ENCODE measurements at places on chromosomes 7 and 10.
A peak's percentile ranks its signal among the peaks of the same experiment; 100 is the strongest.

DNA sequence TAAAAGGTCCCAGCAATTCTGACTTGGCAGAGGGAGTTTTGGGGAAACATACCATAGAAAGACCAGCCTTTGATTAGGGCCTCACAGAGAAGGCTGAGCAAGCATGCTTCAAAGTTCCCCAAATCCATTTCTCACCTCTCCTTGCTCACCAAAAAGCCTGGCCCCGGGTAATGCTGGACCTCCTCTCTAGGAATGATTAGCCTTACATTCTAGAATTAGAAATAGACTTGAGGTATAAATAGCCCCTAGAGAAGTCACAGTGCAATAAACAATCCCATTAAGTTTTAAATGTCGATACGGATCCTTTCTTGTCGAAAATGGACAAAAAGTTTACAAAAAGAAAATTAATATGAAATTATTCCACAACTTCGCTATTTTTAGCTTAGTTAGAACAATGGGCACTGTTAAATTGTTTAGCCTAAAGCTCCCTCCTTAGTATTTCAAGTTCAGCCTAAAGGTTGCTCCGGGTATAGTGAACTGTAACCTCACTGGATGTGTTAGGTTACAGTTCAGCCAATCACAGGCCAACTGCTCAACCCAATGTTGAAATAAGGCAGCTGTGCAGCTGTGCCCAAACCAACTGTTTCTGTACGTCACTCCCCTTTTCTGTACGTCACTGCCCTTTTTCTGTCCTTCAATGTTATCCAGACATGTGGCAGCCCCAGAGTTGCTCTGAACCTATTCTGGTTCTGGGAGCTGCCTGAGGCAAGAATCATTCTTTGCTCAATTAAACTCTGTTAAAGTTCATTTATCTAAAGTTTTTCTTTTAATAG is 7.9 kb upstream of the GSDME start:
- no peak for DNase-seq

DNA sequence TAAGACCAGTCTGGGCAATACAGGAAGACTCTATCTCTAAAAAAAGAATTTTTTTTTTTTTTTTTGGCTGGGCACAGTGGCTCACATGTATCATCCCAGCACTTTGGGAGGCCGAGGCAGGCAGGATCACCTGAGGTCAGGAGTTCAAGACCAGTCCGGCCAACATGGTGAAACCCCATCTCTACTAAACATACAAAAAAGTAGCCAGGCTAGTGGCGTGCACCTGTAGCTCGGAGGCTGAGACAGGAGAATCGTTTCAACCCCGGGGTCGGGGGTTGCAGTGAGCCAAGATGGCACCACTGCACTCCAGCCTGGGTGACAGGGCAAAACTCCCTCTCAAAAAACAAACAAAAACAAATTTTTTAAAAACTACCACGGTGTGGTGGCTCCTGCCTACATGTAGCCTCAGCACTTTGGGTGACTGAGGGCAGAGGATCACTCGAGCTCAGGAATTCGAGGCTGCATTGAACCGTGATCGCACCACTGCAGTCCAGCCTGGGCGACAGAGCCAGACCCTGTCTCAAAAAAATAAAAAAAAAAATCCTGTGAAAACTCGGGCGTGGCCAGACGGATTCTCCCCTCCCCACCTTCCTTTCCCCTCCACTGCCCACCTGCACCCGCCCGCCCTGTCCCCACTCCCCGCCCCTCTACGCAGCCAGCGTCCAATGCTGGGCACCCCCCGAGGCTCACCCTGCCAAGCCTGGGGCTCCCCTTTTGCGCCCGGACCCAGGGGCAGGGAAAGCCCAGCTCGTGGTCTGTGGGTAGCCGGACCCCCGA is 745 bp upstream of the ORAI2 start:
- DNase-seq = no peak

DNA sequence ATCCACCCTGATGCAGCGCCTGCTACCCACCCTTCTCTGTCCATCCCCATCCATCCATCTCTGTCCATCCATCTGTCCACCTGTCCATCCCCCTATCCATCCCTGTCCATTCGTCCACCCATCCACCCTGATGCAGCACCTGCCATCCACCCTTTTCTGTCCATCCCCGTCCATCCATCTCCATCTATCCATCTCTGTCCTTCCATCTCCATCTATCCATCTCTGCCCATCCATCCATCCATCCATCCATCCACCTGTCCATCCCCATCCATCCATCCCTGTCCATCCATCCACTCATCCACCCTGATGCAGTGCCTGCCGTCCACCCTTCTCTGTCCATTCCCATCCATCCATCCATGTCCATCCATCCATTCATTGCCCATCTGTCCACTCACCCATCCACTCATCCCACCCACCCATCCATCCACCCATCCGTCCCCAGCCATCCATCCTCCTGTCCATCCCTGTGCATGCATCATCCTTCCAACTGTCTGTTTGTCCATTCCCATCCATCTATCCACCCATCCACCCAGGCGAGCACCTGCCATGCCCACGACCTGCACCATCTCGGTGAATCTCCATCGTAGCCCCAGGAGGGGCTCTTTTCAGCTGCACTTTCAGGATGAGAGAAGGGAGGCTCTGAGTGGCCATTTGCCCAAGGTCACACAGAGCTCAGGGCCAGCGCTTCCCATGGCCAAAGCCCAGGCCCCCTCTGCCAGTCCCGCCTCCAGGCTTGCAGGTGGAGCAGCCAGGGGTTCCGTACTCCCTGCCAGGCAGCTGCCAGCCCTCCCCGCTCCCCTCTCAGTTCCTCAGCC is 137.4 kb downstream of the LHPP start:
- no peak for DNase-seq

DNA sequence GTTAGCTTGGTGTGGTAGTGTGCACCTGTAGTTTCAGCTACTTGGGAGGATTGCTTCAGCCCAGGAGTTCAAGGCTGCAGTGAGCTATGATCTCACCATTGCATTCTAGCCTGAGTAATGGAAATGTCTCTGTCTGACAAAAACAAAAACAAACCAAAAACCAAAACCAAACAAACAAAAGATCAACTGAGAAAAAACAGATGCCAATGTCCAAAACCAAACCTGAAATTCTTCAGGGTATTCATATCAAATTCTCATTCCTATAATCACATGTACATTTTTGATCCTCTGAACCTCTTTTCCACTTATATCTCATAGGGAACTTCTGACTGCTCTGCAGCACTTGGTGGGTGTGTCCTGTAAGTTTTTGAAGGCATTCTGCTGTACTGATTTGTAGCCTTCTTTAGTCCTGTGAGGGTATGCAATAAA is 87.0 kb downstream of the CDK6 start:
- no peak for DNase-seq

DNA sequence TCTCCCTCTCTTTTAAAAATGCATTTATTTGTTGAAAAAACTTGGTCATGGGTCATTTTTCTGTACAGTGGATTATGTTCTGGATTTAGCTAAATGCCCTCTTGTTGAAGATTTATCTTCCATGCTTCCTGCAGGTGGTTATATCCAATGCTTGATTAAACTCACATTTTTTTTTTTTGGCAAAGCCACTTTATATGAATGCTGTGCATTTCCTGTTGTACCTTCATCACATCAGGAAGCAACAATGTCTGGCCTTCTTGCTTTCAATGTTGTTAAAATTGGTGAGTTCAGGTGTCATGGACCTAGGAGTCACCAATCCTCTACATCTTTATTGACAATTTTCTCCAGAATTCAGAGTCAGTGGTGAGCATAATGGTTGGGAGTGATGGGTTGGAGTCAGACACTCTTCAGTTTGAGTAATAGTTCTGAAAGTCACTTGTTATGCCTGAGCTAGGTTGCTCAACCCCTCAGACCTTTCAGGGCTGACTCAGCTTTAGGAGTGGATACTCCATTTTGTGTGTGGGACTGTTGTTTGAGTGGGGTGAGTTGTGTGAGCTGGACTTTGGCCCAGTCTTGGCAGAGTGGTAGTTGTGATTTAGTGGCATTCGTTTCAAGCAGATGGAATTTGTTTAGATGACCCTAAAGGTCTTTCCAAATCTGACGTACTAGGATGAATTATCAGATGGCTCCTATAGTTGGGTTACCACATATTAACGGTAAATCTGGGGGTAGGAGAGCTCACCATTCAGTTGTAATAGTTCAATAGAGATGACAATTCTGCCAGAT is 213.5 kb upstream of the ZNF32 start:
- no peak for DNase-seq

DNA sequence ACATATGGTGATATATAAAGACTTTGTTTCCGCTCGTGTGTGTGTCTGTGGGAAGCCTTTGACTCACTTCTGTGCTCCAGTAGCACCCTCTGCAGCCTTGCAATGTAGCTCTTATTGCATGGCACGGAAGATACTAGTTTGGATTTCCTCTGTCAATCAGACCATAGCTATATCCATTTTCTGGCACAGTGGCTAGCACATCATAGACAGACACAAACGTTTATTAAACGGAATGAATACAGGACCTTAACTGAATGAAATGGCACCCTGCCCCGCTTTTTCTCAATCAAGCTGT is 124.0 kb upstream of the PTPN20 start:
- DNase-seq = no peak

DNA sequence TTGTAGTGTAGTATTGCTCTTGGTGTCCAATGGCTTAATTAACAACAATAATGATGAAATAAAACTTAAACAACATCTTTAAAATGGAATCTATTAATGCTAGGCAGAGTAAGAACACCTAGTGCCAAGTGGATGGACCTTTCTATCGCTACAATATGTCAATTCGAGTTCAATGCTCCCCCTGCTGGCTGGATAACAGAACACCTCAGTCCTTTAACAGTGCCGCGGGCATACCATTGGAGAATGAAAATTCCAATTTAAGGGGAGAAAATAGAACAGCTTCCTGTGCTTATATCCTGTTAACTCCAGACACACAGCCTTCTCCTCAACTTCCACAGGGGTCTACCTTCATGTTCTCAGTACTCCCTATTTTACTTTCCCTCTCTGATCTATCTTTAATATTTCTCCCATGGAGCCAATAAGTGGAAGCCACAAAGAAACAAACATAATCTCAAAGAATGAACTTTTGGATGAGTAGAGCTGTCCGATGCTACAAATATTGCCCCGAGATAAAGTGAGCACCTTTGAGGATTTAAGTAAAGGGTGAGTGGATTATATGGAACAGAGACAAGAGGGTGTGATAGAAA is 41.4 kb downstream of the COL1A2 start:
- DNase-seq = peak; percentile 20
